ENCODE measurements at places on chromosomes 2 and 18.

GRCh38 chr18:70068981-70069380, 121.3 kb upstream of the CD226 start:
- DNase-seq, result no peak

DNA sequence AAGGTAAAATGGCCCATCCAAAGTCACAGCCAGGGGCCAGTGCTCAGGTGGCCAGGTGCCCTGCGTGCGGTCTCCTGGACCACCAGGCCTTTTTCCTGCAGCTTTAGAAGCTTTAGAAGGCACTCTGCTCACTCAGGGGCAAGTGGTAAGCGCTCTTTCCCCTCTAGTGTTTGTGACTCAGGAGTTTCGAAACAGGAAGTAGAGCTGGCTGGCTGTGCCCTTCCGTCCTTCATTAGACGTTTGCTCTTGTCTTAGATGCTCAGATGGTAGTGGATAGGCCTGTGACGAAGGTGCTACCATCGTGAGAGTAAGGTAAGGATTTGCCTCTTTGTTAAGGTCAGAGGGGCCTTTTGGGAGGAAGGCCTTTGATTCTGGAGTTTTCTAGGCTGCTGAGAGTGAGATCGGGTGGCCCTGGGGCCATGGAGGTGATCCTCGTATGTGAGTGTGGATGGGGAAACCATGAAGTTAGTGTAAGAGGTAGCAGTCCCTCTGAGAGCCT, at the start of gene CASP8:
Gene CASP8, plus strand, starts transcription at position 235 of the 499 bp plus-strand sequence. CDS start 5,951 bp downstream, outside the sequence.
- no peak for DNase-seq

- no peak for DNase-seq
Measured at GRCh38 chr2:143262389-143262788, 133.2 kb downstream of the ARHGAP15 start.

- no peak for DNase-seq
Measured at GRCh38 chr2:142321706-142322280, 191.0 kb upstream of the LRP1B start.

GRCh38 chr2:144162652-144163051, 357.3 kb downstream of the ZEB2 start:
- no peak for DNase-seq

- no peak for DNase-seq
Measured at GRCh38 chr2:127420039-127420864, 2.0 kb downstream of the PROC start.

DNA sequence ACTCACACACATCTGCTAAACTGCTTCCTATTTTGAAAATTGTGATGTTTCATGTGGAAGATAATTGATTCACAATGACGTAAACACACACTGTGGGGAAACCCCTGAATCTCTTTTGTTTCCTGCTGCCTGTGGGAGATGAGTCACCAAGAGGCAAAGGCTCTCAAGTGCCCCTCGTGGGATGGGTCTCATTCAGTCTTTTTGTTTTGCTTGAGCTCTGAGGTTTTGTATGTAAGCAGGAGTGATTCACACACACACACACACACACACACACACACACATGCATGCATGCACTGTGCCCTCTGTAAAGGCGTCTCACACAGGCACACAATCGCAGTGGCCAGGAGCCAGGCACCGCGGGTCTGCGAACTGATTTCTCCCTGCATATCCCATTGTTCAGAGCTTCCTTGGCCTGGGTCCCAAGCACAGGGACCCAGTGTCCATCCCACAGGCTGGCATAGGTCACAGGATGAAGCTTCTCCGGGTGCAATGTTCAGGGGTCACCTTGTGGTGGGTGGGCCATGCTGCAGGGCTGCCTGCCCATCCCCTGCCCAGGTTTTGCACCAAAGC, 12.1 kb upstream of the ARHGEF4 start:
- no peak for DNase-seq

GRCh38 chr2:143581134-143581533, 451.9 kb downstream of the ARHGAP15 start:
- no peak for DNase-seq

DNA sequence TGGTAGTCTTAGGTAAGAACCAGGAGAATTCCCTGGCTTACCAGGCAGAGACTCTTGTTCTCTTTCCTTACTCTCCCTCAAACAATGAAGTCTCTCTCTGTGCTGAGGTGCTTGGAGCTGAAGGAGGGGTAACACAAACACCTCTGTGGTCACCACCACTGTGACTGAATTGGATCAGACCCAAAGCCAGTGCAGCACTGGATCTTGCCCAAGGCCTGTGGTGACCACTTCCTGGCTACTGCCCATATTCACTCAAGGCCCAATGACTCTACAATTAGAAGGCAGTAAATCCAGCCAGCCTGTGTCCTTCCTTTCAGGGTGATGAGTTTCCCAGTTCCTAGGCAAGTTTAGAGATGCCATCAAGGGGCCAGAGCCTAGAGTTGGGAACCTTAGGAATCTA, 706.8 kb downstream of the SLC4A3 start:
- no peak for DNase-seq

DNA sequence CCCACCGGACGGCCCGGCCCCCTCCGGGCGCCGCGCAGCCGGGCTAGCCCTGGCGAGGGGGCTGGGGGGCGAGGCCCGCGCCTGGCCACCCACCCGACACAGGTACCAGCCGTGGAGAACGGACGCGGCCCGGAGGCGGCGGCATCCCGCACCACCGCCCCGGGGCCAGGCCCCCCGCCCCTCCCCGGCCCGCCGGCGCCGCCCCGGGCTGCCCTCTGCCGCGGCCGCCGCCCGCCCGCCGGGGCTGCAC, 405 bp downstream of the SOS1 start:
- DNase-seq, result no peak

- no peak for DNase-seq
Measured at GRCh38 chr2:150872756-150873395, 385.4 kb upstream of the RND3 start.

GRCh38 chr2:216679658-216680024, 15.7 kb downstream of the IGFBP5 start:
- no peak for DNase-seq

- no peak for DNase-seq
Measured at GRCh38 chr2:188189356-188189755, 102.3 kb upstream of the GULP1 start.

GRCh38 chr2:69729266-69729665, 12.7 kb upstream of the ANXA4 start:
- DNase-seq, result no peak

DNA sequence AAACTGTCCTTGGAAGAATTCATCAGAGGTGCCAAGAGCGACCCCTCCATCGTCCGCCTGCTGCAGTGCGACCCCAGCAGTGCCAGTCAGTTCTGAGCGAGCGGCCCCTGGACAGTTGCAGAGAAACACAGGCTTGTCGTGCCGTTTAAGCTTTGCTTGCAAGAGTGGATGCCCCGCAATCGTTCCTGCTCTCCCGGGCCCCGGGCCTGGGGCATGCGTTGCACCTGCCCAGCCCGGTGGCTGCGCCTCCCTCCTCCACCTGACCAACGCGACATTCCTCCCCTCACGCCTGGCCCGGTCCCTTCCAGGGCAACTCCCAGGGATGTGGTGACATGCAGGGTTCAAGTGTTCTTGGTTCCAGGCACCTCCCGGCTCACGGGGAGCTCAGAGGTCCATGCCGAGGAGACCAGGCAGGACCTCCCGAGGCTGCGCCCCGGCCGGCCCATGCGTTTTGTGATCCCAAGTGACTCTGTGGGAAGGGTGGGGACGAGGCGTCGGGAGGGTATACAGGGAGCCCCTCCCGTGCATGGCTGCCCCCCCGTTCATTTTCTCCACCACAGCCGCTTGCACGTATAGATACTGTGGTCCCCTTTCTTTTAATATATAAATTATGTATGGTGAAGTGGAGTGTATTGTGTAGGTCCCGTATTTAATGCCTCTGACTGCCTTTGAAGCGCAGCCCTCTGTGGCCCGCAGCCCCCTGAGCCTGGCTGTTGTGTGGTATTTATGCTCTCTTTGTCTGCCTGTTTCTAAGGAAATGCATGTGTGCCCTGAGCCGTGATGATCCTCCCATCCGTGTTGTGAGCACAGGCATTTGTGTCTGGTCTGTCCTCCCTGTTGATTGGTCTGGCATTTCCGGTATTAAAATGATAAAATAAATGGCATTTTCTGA, 21.2 kb downstream of the ODC1 start:
- no peak for DNase-seq

DNA sequence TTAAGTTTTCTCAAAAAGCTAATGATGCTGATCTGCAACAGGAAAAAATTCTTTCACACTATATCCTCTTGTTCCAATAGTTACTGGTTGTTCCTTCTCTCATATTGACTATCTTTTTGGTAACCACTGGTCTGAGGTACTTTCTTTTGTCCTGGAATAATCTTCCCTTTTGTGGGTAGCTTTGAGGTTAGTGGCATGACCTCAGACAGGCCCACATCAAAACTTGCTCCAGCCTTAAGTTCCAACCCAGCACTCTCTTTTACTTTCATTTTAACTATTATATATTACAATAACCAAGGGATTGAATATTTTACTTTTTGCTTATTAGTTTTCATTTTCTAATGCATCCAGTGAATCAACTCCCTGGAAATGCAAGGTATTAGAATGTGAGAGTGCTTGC, 9.5 kb downstream of the REG1A start:
- no peak for DNase-seq
